ENCODE measurements at places on chromosomes 12 and 14.
A peak's percentile ranks its signal among the peaks of the same experiment; 100 is the strongest.

- DNase-seq: no peak
These were observed 34.1 kb downstream of the ANO2 start for GRCh38 chr12:5910790-5911548.

DNA sequence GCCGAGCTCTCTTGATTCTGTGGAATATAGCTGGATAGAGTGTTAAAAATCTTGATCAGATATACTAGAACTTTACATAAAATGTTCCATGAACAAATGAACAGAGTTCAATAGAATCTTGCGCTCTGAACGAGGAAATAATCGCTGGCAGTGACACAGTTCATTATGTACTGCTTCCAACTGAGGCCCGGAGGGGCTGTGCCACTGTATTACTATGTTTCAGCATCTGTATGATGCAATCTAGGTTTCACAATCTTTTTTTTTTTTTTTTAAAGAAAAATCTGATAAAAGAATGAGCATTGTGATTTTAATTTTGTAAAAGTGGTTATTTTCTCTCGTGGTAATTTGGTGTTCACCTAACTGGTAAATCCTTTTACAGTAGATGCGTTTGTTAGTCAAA is 77.2 kb downstream of the FERMT2 start:
- no peak for DNase-seq

DNA sequence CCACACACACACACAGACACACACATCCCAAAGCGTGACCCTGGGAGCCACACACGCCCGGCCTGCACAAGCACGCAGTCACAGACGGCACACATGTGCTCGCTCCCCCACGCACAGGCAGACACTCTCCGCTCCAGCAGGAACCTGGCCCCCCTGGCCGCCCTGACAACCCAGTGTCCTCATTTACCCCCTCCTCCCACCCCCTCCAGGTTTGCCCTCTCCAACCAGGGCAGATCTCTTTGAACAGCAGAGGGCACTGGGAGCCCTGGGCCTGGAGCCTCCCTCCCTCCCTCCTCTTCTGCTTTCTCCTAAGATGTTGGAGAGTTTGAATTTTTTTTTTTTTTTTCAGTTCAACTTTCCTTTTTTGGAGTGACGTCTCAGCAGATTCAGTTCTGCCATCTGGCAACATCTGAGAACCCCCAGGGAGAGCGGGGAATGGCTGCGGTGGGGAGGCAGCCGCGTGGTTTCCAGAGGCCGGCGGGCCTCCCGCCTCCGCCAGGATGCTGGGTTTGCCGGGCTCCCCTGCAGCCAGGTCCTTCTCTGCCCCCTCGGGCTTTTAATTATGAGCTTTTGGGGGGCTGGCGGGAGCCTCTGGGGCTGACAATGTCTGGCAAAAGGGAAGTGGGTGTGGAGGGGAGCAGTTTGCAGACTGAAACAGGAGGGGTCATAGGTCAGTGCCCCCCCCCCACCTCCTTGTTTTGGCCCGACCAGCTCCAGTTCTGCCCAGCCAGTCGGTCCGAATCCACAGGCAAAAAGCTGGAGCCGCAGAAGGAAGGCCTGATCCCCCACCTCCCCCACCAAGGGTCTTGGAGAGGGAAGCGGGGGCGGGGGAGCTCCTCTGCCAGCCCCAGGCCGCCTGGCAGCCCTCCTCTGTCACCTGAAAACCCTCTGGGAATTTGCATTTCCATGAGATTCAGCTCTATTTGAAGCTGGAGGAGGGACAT is 1.3 kb upstream of the NCOR2 start:
- no peak for DNase-seq

DNA sequence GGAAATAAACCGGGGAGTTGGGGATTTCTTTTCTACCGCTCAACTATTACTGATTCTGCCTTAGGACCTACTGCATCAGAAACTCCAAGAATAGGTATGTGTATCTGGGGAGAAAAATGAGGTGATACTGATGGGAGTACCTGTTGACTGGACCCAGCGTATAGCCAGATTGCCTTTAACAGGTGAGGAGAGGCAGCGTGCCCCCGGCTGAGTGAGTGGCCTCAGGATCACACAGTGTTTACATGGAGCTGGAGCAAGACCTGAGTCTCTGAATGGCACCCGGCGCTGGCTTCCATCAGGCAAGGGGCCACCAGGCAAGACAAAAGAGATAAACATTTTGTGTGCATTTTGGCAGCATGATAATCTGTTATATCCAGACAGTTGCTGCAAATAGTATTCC is 496.2 kb downstream of the EGLN3 start:
- DNase-seq: no peak

DNA sequence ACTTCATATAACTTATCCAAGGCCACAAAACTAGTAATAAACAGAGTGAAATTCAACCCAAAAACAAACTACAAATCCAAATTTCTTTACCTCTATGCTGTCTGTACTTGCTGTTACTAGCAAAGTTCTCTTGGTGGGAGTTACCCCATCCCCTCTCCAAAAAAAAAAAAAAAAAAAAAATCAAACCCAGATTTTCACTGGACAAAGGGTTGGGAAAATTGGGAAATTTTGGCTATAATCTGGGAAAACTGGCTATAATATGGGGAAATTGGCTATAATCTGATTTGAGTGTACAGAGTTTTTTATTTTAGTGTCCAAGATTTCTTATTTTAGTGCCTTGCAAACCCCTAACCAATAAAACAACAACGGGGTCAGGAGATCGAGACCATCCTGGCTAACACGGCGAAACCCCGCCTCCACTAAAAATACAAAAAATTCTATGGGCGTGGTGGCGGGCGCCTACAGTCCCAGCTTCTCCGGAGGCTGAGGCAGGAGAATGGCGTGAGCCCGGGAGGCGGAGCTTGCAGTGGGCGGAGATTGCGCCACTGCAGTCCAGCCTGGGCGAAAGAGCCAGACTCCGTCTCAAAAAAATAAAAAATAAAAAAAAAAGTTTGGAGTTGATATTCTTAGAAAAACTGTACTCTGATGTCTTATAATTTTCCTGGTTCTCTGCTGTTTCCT is 148.4 kb downstream of the CHST11 start:
- DNase-seq: peak; percentile 56

GRCh38 chr12:85152311-85152729 is 116.2 kb downstream of the LRRIQ1 start:
- DNase-seq: no peak

GRCh38 chr12:112418273-112418607 is 507 bp upstream of the PTPN11 start:
- DNase-seq: no peak

DNA sequence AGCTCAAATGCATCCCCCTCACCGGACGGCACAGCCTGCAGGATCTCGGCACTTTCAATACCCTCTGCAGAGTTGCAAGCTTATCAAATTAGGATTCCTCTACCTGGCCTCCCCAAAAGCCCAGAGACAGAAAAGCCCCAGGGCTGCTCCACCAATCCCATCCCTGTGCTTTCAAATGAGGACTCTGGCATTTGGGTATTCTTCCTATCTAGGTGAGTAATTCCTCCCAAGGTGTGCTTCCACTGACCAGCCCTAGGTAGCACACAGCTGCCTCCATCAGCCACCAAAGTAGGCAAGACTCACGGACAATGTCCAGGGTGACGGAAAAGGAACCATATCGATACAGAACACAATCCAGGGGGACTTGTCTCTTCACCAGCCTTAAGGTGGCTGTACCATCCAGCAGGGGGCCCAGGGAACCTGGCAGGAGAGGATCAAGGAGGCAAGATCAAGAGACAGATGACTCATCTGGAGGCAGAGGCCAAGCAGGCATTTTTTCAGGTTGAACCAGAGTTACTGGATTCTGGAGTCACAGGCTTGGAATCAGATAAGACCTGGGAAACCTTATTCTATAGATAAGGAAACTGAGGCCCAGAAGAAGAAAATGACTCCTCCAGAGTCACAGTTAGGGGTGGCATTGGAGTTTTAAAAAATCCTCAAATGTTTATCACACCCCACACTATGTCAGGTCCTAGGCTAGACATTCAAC is 9.9 kb downstream of the PMEL start:
- no peak for DNase-seq

DNA sequence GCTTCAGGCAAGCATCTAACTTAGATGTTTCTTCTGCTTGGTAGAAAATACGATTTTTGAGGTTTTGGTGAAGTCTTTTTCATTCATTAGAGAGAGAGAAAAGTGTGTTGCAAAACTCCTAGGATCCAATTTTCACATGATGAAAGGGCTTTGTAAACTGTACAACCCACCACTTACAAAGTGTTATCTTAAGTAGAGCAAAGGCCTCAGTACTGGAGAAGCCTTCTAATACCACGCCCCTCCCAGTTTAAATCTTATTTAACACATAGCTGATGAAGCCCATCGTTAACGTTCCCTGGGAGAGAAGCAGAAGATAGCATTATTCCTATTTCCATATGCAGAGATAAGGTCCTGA is 869 bp downstream of the APOLD1 start:
- DNase-seq: no peak

- no peak for DNase-seq
These were observed 22.5 kb downstream of the SDS start for GRCh38 chr12:113381220-113381619.

GRCh38 chr12:115046805-115047204 is 362.8 kb upstream of the TBX3 start:
- DNase-seq: no peak

DNA sequence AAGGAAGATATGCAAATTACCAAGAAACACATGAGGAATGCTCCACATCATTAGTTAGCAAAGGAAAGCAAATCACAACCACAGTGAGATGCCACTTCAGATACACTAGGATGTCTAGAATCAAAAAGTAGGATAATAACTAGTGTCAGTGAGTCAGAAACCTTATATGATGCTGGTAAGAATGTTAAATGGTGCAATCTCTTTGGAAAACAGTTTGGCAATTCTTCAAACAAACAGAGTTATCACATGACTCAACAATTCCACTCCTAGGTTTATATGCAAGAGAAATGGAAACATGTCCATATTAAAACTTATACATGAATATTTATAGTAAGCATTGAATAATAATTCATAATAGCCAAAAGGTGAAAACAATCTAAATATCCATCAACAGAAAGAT is 220.9 kb downstream of the FOXG1 start:
- DNase-seq: no peak

DNA sequence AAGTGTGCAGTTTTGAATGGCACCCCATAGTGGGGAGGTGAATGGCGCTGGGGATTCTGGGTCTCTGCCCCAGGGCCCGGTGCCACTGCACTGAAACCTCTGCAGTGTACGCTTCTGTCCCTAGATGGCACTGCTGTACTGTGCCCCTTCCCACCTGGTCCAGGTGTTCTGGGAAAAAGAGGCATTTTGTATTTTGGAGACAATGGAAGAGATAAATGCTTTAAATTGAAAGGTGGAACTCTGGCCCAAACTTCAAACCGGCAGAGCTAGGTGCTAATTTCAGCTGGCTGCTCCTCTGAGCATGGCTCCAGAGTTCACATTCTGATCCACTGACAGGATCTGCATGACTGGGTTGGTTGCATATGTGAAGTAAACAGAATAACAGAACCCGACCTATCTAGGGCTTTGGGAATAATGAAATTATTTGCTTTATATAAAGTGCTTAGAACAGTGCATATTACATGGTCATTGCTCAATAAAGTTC is 52.2 kb downstream of the KRT80 start:
- DNase-seq: no peak

GRCh38 chr14:101253948-101254347 is 307.3 kb upstream of the DIO3 start:
- no peak for DNase-seq

DNA sequence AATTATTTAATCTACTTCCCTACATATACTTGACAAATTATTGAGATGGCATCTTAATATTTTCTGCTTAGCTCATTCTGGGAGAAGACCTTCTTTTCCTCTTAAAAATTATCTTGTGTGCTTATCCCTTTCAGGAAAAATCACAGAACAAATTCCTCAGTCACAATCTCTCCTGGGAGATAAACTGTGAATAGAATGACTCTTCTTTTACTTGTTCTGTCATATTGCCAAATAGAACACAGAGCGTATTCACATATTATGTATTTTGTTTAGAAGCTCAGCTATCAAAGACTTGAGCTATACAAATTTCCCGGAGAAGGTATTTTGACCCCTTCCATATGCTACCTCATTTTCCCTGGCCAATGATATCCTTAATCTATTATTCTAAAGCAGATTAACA is 146.7 kb downstream of the TMEM117 start:
- no peak for DNase-seq

- no peak for DNase-seq
These were observed 31.2 kb downstream of the HVCN1 start for GRCh38 chr12:110657747-110658146.

DNA sequence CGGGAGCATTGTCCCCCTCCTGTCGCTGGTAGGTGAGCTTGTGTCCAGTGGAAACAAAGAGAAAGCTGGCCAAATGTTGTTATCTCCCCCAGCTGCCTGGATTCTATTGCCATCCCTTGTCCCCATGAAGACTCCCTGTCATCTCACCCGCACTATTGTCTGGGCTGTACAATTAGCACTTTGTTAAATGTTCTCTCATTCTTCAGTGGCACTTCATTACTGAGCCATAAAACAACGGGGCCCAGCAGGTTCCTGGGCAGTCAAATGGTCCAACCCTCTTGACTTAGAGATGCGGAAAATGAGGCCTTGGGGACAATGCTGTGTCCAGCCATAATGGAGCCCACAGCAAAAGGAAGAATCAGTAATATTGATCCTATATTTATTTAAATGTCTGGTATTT is 13.2 kb upstream of the COL2A1 start:
- DNase-seq: no peak

- no peak for DNase-seq
These were observed 605.2 kb downstream of the GALC start for GRCh38 chr14:87387806-87388205.

- DNase-seq: no peak
These were observed 326.1 kb downstream of the BCL11B start for GRCh38 chr14:98945611-98946570.

DNA sequence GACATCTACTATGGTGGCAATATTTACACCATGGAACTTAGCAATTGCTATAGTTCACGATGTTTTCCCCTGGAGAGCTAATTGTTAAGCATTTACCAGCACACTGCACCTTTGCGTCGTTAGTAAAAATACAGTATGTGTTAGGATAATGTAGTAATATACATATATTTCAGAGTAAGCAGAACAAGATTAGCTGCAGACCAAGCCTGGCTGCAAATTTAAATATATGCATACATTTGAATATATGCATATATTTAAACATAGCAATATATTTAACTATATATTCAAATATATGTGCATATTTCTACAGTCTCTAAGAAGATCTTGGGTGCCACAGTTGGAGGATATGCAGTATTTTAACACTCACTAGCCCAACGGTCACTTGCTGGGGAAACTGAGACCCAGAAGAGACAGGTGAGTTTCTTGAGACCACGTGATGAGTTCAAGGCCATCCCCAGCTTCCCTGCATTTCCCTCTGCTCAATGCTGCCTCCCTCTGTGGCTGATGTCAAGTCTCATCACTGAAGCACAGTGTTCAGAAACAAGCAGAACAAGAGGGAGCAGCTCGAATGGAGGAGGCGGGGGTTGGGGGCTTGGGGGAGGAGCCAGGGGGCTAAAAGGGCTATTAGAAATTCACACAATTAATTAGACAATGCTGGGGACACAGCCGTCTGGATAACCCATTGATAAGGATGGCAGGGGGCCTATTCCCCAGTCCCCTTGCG is 708.0 kb downstream of the MED13L start:
- DNase-seq: no peak

DNA sequence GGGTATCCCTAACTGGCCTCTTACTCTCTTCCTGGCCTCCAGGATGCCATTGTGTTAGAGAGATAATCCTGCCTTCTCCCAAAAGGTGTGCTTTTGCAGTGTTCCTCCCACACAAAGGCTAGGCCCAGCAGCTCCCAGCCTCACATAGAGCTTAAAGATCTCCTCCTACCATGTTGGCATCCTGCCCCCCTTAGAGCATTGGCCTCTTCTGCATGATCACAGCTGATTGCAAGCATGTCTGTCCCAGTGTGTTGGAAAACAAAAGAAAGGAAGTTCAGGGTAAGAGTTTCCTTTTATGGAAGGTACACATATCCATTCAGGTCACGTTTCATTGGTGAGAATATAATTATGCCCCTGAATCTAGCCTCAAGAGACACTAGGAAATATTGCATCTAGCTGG is 405.4 kb downstream of the TMTC2 start:
- no peak for DNase-seq

All from T1000 (cell line).